ENCODE measurements at places on chromosomes 2 and 18.

DNA sequence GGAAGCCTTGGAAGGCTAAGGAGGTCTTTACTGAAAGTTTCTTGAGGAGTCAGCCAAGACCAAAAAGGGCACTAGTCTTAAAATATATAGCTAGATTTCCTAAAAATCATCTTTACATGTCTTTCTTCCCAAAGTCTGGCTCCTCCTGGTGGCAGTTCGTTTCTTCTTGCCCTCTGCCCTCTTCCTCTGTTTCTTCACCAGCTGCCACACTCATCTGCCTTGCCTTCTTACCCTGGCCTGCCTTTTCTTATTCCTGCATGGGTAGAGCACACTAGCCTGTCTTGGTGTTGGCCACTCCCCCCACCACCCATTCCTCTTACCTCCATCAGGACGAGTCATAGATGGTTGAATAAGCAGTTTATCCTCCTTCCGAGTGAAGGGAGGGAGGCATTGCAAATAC is 129.8 kb downstream of the RAPGEF4 start:
- DNase-seq = no peak

DNA sequence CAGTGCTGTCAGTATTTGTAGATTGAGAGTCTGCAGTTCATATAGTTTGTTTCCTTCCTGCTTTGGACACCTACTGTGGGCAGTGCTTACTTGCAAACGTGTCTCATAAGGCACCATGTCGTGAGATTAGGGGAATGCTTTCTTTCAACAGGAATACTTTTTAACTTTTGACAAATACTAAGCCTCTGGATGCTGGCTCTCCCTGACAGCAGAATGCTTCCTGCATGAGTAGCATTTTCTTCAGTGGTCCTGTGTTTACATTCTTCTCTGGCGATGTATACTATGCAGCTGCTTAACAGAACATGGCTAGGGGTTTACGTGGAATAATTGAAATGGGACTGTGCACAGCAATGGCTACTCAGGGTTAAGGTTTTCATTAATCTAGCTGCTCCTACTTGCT is 807.5 kb downstream of the MBD2 start:
- no peak for DNase-seq

DNA sequence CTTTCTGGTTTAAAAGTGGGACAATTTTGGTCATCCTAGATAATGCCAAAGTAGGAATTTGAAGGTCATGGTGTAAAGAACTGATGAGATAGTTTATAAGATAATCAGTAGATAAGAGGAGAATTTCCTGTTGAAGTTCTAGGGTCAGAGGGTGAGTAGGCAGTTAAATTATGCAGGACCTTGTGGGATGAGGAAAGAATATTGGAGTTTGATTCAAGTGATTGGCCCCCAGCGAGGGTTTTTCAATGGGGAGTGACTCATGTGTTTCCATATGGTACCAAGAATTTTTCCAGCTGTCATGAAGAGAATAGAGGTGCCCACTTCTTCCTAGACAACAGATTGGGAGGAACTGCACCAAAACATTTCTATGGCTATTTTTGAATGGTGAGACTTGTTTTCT is 940.2 kb upstream of the ZEB2 start:
- no peak for DNase-seq

GRCh38 chr18:61954096-61954746 is 61.4 kb upstream of the RNF152 start:
- DNase-seq = no peak

DNA sequence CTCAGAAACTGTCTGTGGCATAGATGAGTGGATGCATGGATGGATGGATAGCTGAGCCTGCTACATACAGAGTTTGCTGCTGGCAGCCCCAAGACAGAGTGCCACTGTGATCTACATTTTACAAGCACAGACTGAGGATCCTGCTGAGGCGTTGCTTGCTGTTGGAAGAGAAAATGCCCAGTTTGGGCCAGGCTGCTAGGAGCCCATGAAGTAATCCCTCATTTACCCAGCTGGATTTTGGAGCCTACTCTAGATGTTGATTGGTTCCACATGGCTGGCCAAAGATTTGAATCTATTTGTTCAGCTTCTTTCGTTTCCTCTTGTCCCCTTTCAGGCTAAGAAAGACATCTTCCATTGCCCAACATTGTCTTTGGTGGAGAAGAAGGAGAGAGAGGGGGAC is 261.3 kb downstream of the CLIP4 start:
- no peak for DNase-seq

GRCh38 chr18:9764011-9764481 is 55.9 kb downstream of the RAB31 start:
- DNase-seq = no peak

- DNase-seq = no peak
Measured at GRCh38 chr18:43563780-43564179, 286.5 kb upstream of the SYT4 start.

- DNase-seq = no peak
Measured at GRCh38 chr2:222976521-222977061, 75.4 kb upstream of the KCNE4 start.

DNA sequence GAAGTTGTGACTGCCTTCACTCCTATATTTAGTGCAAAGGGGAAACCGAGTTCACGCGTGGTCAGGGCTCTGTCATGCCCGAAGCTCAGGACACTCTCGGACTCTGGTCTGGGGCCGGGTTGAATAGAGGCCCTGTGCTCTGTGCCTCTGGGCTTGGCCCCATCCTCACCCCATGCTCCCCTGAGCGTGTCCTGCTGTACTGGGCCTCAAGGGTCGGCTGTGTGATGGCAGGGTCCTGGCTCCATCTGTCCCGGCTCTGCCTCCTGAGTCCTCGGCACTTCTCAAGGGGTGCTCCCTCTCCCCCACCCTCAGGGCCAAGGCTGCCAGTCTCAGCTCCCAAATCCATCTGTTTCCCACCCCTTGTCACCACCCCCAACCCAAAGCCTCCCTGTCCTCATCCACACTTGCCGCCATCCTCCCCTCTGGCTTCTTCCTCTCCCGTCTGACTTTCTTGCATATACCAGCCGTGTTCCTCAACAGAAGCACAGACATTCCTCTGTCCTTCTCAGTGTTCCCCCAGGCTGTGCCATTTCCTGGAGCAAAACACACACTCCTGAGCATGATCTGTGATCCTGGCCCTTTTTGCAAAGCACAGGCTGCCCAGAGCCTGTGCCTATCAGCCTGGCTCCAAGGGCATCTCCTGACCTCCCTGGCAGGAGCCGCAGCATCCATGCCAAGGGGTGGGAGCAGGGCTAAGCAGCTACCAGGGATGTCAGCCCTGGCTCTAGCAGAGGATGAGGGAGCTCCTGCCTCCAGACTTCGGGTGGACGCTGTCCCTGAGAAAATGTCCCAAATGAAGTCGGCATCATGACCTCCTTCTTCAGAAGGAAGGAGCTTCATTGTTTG is 64.2 kb upstream of the OTOS start:
- no peak for DNase-seq

GRCh38 chr18:3468833-3469232 is 18.9 kb downstream of the TGIF1 start:
- no peak for DNase-seq

DNA sequence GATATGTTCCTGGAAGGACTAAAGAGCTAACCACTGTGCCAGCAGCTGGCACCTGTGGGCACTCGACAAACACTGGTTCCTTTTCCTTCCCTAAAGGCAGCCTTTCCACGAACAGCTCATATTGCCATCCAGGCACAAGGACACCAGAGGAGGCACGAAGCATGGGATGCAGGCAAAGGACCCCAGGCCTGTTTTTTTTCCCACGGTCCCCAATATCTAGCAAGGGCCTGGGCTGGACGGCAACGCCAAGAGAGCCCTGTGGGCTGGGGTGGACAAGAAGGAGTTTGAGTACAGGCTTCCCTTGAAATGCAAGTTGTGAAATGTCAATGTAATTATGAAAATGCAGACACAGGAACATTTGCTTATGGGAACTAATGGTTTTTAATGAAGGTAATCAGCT is 135.9 kb downstream of the CYP26B1 start:
- no peak for DNase-seq

GRCh38 chr2:58197894-58198293 is 43.2 kb downstream of the FANCL start:
- DNase-seq = no peak

- no peak for DNase-seq
Measured at GRCh38 chr2:61420991-61421544, 49.8 kb downstream of the USP34 start.

GRCh38 chr2:233470011-233470687 is 96.4 kb downstream of the USP40 start:
- DNase-seq = no peak

GRCh38 chr2:64562148-64562784 is 38.1 kb downstream of the AFTPH start:
- no peak for DNase-seq

DNA sequence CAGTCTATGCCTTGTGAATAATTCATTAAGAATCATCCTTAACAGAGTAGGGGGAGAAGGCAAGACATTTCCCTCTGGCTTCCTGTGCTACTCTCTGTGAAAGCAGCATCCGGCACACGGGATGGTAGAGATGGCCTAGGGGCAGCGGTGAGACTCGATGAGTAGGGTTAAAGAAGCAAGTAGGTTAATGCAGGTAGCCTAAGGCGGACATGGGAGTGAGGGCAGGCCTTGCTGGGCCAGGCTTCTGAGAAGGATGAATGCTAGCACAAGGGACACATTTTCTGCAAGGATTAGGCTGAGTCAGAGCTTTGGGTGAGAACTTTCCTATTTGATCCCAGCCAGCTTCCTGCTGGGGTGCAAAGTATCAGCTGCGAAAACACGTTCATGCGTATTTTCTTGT is 80.8 kb downstream of the NXPH2 start:
- no peak for DNase-seq

GRCh38 chr18:10591896-10592295 is 66.1 kb downstream of the NAPG start:
- no peak for DNase-seq

DNA sequence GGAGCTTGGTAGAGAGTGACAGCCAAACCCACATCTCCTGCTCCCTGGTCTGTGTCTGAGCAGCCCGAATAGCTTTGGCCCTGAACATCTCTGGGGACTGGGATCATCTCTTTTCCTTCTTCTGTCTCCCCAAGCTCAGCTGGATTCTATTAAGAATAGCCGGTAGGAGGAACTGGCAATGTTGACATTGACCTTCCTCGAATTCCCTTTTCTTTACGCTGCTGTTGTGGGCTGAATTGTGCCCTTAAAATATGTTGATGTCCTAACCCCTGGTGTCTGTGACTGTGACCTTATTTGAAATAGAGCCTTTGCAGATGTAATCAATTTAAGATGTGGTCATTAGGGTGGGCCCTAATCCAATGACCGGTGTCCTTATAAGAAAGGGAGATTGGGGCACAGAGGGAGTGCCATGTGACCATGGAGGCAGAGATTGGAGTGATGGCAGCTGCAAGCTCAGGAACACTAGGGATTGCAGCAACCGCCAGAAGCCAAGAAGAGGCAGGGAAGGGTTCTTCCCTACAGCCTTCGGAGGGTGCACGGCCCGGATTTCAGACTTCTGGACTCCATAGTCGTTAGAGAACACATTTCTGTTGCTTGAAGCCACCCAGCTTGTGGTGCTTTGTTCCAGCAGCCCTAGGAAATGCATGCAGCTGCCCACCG is 5.8 kb upstream of the SFTPB start:
- no peak for DNase-seq

GRCh38 chr18:55361492-55362250 is 226.3 kb downstream of the TCF4 start:
- no peak for DNase-seq

DNA sequence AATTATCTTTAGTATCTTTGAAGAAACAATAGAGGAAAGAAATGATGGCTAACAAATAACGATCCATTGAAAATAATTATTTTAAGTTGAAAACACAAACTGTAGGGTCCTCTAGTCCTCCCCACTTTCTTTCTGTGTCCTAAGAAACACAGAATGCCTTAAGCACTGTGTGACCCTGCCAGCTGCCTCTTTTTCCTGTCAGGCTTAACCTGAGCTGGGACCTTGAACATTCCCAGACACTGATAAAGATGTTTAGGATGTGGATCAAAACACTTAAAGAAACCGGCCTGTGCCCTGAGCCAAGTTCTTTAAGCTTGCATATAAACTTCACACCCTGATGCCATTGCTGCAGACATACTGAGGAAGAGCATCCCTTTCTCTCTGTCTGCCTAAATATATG is 755.4 kb upstream of the VRK2 start:
- DNase-seq = no peak

DNA sequence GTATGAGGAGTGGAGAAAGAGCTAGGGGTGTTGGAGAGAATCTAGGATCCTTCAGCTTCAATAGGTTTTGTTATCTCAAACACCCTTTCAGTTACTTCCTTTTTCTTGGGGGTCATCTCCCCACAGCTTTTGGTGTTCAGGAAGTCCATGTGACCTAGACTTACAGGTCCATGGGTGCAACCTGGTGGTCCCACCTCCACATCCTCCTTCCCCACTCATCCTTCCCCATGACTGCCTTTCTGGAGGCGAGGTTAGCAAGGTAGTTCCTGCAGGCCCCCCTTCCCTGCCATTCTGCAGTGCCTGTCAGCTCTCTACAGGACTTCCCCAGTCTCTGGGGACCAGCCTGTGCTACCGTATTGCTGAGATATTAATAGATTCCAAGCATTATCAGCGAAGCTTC is 107.6 kb downstream of the TMEM17 start:
- DNase-seq = no peak

DNA sequence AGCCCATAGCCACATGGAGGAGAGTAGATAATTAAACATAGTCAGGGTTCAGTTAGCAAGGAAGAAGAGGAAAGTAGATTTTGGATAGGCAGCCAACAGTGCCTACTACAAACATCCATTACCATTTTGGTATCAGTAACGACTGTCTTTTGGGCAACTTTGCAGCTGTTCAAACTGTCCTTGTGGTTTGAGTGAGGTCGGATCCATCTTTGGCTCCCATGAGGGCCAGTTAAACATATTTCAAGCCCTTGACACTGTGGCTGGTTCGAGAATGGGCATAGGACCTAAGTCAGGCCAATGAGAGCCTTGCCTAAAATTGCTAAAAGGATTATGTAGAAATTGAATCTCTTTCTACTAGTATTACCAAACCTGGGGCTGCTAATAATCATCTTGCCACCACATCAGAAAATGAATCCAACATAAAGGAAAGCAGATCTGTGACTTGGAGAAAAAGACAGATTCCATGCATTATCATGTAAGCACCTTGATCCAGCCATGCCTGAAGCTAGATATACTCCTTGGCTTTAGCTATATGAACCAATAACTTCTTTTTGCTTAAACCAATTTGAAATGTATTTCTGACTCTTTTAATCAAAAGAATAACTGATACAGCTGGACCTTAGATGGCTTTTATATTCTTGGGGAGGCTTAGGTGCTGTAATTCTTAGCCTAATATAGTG is 75.0 kb upstream of the STAM2 start:
- no peak for DNase-seq

- no peak for DNase-seq
Measured at GRCh38 chr2:218577482-218578220, 9.0 kb downstream of the CNOT9 start.

- DNase-seq = no peak
Measured at GRCh38 chr2:143088388-143088787, 40.8 kb upstream of the ARHGAP15 start.

GRCh38 chr2:212345966-212346365 is 192.6 kb downstream of the ERBB4 start:
- DNase-seq = no peak

GRCh38 chr18:75923169-75923568 is 495.7 kb upstream of the SMIM21 start:
- no peak for DNase-seq
